ENCODE measurements at places on chromosomes 3 and 15. TPM values are rescaled to one million over a fixed set of nuclear protein-coding genes. Genes with fewer than 3 reads are reported as not detected.

The PAK2 gene
- 43.1 TPM for total RNA-seq

DNA sequence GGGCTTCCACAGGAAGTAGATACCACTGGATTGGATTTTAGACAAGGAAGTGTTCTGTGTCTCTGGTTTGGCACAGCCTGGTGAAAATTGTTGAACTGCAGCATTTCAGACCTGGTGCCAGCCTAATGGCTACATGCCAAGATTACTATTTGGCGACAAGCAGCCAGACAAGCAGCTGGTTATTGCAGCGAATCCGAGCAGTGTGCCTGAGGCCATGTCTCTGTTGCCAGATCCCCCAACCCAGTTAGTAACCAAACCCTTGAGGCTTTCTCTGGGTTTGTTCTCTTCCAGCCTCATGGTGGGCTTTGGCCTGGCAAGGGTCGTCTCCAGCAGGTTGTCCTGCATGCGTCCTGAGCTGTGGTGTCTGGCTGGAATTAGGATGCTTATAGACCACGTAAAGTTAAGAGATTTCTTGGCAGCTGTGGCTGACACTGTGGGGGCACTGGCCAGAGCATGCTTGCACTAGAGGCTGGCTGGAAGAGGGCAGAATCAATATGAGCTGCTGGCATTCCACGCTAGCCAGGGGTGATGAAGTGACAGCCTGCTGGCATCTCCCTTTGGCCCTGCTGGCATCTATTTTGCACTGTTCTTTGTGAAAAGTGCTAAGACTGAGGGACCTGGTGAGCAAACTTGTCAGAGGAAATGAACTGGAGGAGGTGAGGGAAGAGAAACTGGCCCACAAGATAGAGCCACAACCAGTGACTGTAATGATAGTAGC lies 172.6 kb downstream of the RBMS3 start:
- no peak for DNase-seq

The LRRC2 gene
- total RNA-seq: 4.3 TPM

The FSIP1 gene
- 3.0 TPM for total RNA-seq

The SERINC4 gene
- total RNA-seq: not detected

DNA sequence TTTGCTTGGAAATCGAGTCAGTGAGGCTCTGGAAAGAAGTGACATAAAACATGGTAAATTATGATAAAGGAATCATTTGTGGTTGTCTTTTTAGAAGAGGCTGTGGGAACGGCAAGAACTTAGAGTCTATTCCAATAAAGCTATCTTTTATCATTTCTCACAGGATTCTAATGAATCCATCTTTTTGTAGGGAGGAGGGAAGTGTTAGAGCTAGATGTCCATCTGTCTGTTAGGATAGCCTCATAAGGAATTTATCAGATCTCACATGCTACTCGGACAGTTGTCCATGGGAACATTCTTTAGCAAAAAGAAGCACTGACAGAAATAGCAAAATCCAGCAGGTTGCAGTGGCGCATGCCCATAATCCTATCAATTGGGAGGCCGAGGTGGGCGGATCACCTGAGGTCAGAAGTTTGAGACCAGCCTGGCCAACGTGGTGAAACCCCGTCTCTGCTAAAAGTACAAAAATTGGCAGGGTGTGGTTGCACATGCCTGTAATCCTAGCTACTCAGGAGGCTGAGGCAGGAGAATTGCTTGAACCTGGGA lies 37.0 kb downstream of the STARD9 start:
- no peak for DNase-seq

DNA sequence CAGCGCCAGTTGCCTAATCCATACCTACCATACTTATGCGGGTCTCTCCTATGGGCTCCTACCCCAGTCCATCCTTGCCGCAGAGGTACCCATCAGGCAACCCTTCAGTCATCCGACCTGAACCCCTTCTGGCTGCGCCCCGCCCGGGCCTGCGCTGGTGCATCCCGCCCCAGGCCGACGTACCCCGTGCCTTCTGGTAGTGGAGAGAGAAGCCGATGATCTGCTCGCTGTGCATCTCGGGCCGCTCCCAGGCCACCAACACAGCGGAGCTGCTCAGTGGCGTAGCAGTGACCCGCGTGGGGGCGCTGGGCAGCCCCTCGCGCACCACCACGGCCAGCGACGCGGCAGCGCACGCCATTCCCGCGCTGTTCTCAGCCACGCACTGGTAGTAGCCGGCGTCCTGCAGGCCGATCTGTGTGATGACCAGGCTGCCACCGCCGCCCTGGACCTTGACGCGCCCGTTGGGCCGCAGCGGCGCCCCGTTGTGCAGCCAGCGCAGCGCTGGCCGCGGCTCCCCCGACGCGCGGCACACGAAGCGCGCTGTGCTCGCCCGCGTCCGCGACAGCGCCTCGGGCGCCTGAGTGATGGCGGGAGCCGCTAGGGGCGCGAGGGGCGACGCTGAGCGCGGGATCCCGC lies 17.9 kb upstream of the IGDCC3 start:
- DNase-seq: no peak

The RASGRF1 gene
- 0.48 TPM for total RNA-seq

GRCh38 chr3:42501681-42502428 lies 588 bp upstream of the VIPR1 start:
- no peak for DNase-seq

- no peak for DNase-seq
Measured at GRCh38 chr15:87967951-87968350, 288.6 kb downstream of the NTRK3 start.
